ENCODE measurements at places on chromosomes 2 and 18.
A peak's percentile ranks its signal among the peaks of the same experiment; 100 is the strongest.

GRCh38 chr2:69151931-69152330, 139.0 kb downstream of the ANTXR1 start:
- DNase-seq: no peak

GRCh38 chr2:17148407-17149145, 369.7 kb downstream of the RAD51AP2 start:
- no peak for DNase-seq

DNA sequence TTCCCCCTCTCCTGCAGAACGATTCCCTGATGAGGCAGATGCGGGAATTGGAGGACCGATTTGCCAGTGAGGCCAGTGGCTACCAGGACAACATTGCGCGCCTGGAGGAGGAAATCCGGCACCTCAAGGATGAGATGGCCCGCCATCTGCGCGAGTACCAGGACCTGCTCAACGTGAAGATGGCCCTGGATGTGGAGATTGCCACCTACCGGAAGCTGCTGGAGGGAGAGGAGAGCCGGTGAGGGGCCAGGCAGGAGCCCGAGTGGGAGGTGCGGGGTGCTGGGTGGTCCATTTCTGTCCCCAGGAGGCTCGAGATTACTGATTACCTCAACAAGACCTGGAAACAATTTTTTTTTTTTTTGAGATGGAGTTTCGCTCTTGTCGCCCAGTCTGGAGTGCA, 3.1 kb downstream of the DES start:
- no peak for DNase-seq

DNA sequence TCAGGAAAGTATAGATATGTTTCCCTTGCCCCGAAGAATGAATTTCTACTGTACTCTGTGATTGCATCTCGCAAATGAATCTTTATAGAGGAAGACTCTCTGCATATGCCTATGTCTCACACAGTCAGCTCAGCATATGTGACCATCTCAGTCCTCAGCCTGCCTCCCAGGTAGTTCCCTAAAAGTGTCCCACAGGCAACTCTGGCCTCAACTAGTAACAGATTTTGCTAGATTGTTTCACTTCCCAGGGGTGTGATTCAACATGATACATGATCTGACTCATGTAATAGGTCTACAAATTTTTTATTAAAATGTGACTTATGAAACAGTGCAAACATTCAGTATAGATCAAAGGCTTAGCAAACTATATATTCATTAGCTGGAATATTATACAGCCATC, 296.6 kb upstream of the CRIM1 start:
- DNase-seq: no peak

GRCh38 chr2:132936261-132936660, 266.3 kb upstream of the LYPD1 start:
- DNase-seq: no peak

DNA sequence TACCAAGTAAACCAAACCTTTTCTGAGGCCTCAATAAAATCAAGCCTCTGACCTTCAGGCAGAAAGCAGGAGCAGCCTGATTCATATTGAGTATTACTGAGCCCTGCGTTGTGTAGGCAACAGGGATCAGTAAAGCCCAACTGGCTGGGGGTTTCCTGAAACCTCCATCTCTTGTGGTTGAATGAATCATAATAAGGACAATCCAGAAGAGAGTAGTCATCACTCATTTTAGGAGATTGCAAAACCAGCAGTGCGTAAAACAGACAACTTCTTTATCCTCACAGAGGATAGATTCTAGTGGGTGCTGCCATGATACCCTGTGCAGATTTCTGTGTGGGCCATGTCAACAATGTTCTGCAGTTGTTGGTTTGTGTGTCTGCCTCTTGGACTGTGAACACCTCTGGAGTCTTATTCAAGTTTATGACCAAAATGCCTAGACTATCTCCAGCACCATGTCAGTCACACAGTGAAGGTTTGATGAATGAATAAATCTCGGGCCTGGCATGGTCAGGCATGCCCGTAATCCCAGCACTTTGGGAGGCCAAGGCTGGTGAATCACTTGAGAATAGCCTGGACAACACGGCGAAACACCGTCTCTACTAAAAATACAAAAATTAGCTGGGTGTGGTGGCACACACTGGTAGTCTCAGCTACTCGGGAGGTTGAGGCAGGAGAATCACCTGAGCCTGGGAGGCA, 51.8 kb upstream of the RAB27B start:
- DNase-seq: no peak

- no peak for DNase-seq
Observed at GRCh38 chr2:158103411-158104012, 1.8 kb downstream of the UPP2 start.

GRCh38 chr2:229725716-229726574, 11.6 kb upstream of the DNER start:
- peak; percentile 63 for DNase-seq

- DNase-seq: no peak
Observed at GRCh38 chr2:49122107-49122506, 32.2 kb downstream of the FSHR start.

DNA sequence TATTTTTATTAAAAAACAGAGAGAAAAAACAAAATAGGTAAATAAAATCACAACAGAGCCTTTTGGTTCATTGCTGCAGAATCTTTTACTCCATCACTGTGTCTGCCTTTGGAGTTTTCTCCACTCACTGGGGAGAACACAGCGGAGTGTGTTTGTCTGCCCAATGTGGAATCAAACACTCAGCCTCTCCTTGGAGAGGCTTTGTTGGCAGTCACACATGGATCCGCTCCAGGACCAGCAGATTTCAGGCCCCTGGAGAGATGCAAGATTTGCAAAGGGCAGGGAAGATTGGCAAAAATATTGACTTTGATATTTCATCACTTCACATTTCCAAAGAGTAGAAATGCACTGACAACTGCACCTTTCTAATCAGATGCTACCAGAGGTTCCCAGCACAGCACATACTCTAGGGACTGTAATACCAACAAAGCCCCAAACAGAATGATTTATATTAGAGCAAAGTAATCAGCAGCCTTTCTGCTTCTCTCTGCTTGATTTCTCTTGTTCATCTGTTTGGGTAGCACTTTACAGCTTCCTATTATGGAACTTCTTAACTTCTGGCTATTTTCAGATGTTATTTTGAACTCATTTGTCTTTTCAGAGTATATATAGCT, 1898.8 kb upstream of the PIK3C3 start:
- DNase-seq: no peak

DNA sequence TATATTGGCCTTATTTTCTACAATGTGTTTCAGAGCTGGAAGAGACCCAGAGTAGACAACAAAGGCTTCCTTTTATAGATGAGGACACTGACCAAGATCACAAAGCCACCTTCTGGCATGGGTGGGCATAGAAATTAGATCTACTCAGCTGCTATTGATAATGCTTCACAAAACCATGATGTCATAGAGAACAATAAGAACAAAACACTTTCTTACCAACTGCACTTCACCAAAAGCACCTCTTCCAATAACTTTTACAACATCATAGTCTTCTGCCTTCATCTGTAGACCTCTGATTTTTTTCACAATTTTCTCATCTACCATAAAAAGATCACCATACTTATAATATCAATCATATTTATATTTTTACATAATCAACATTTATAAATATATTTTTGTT, 58.1 kb downstream of the ROCK2 start:
- no peak for DNase-seq

GRCh38 chr2:104864280-104865095, 10.6 kb downstream of the POU3F3 start:
- DNase-seq: no peak

DNA sequence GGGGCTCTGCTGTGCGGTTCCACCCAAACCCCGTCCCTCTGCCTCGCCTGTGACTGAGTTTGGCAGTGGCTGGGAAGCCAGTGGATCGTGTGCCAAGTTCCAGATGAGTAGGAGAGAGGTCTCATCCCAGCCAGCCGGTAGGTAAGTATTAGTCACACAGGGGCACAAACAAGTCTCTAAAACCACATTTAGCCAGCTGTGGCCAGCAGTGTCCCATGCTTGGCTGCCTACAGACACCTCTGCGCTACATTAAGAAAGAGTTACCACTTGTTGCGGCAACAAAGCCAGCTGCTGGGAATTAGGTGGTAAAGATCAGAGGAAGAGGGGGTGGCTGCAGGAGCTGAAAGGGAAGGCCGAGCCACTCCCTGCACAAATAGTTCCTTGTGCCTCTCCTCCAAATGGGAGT, 81.2 kb downstream of the GATA6 start:
- no peak for DNase-seq

DNA sequence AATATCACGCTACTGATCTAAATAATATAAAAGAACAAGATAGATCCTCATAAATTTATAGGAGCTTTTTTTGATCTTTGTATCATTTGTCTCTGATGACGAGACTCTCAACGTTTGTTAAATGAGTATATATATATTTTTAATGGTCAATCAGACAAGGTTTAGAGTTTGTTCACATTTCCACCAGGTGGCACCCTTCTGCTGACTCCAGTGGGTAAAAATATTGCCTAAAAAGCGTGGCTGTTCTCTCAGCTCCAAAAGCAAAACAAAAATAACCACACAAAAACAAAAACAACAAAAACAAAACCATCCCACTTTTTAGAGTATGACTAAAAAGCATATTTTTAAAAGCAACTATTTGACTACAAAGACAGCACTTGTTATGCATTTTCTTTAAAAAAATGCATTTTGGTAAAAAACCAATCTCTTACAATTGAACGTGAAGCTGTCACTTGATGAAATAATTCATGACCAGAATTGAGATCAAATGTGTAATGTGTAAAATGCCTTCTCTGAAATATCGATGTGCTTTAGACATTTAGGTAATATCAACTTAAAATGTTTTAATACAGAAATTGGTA, 723.2 kb downstream of the DPP10 start:
- no peak for DNase-seq

- no peak for DNase-seq
Observed at GRCh38 chr2:19914266-19914975, 12.6 kb upstream of the TTC32 start.

- DNase-seq: no peak
Observed at GRCh38 chr2:56739413-56739812, 555.6 kb downstream of the CCDC85A start.

GRCh38 chr2:55590810-55591440, 26.5 kb downstream of the PPP4R3B start:
- DNase-seq: peak; percentile 24

DNA sequence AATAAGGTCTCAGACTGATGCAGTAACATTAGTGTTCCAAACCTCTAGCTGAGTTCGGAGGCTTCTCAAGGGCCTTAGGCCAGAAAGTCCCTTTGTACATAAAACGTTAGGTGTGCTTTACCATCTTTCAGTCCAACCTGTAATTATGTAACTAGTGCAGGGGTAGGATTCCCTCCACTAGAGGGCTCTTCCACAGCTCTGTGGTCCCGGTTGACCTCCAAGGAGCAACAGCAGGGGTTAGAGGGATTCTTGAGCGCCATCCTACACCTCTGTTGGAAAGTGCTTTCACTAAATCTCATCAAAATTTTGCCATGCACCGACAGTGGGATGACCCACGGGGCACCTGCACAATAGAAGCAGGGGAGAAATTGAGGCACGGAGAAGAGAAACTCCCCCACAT, 155.8 kb upstream of the LRP1B start:
- DNase-seq: no peak

DNA sequence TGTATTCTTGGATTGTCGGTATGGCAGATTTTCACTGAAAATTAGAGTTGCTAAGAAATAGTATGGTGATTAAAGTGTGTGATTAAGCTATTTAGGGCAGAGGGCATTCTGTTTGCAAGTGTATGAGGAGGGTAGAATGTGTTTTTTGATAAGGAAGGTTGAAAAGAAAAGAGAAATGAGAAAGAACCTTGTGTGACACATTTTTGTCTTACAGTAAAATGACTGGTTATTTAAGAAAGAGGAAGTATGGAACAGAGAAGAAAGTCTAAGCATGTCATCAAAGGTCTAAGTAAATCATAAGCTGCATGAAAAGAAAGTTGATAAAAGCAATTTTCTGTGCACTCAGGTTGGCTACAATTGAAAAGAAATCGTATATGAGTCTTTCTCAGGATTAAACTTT, 5.2 kb upstream of the RSAD2 start:
- DNase-seq: no peak

DNA sequence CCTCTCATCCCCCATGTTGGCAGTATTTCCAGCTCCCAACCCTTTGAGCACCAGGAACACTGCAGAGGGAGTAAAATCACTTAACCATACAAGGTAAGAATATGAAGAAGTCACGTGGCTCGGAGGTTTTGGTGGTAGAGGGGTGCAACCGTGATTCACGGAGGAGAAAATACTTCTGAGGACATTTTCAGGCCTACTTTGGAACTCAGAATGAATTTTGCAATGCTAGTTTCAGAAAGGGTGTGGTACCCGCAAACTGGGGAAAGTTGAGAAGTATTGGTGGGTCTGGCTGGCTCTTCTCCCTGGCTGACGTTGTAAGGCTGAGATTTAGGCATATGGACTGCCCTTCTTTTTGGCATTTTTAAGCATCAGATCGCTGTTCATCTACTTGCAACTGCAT, 442 bp downstream of the SERPINB5 start:
- no peak for DNase-seq

DNA sequence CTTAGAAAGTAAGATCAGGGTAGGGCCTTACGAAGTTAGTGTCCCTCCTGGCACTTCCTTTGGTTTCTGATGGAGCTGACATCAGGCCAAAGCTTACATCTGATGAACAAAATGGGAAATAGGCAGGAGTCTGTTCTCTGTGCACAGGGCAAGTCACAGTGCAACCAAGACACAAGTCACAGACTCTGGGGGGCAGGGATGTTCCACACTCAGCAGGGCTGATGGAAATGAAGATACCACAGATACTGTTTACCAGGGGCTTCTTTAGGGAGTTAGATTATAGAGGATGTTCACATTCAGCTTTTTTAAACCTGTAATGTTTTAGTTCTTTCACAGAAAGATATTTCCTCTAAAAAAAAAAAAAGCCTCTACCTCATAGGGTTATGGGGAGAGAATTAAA, 106.2 kb upstream of the EPC2 start:
- DNase-seq: no peak

DNA sequence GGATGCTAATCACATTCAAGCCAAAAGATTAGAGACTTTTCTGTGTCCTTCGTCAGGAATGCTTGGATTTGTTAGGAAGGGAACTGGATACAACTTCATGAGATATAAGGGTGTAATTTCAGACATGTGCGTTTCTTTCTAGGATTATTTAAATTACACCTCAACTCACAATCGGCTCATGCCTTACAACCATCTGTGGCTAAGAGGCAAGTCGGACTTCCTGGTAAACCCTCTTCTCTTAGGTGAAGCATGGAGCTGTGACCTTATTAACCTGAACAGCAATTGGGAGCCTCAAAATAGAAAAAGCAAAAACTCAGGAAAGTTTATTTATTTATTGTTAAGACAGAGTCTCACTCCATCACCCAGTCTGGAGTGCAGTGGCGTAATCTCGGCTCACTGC, 61.8 kb downstream of the SEMA4F start:
- no peak for DNase-seq

- DNase-seq: no peak
Observed at GRCh38 chr2:7683708-7684107, 766.5 kb downstream of the RNF144A start.

DNA sequence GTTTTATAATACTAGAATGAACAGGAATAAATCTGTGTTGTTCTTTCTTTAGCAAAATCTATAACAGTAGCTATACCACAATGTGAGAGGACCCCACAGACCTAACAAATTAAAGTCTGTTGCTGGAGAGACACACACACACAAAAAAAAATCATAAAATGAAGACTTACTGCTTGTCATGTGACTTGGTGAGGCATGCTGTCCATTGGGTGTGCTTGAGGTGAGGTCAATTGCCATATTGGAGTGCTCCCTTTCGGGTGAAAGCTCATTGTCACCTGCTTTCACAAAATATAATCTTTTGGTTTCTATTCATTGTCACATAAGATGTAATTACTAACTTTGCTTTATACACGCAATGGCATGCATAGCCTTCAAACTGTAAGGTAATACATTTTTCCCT, 3.9 kb downstream of the IKZF2 start:
- DNase-seq: no peak

Measured in NCI-H1436 treated with DMSO at 0.1 percent for 48 hours (cell line).